ENCODE measurements at places on chromosomes 1 and 21. TPM values are rescaled to one million over a fixed set of nuclear protein-coding genes. Genes with fewer than 3 reads are reported as not detected.

GPR61 gene
- 1.2 TPM for total RNA-seq

DNA sequence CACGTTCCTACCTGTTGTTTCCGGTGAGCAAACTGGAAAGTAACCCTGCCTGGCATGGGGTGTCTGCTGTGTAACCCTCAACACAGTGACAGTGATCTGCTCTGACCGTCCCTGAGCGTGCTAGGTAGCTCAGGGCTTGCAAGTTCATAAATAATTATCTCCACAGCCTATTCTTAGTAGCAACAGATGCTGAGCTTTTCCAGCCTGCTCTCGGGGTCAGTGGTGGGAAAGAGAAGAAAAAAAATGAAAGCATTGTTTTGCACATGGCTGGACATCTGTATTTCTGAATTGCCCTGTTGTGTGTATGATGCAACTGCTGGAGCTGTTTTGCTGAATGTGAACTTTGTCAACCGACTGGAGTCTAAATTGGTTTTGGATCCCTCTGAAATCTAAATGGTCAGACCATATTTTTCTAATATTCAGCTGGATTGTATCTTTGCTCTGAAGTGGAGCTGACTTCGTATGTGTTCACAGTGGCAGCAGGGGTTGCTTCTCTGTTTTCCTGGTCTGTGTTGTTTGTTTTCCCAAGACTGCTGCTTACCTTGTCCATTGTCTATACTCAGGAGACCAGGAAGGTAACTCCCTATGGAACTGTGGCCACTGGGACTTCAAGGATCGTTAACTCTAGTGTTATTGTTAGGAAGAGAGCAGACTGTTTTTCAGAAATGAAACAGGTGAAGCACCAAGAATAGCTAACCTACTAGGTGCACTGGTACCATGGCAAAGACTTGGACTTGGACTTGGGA, 27.0 kb downstream of the TGFB2 start:
- no peaks in the 10 kb centered on the region for H3K36me3 ChIP-seq
- DNase-seq, result no peak
- no peaks in the 10 kb centered on the region for H3K27me3 ChIP-seq
- H3K27ac ChIP-seq, result no peak overlapping the region
- no peaks in the 10 kb centered on the region for H3K4me1 ChIP-seq
- no peak overlapping the region for H3K4me3 ChIP-seq

HPCA gene
- total RNA-seq, result not detected

GRCh38 chr1:32321712-32322291, 14.2 kb downstream of the MARCKSL1 start:
- DNase-seq, result no peak
- no peaks in the 10 kb centered on the region for H3K4me1 ChIP-seq
- no peaks in the 10 kb centered on the region for H3K27me3 ChIP-seq
- no peak overlapping the region for H3K4me3 ChIP-seq
- H3K36me3 ChIP-seq, result no peaks in the 10 kb centered on the region
